ENCODE measurements at places on chromosomes 1 and 21. TPM values are rescaled to one million over a fixed set of nuclear protein-coding genes. Genes with fewer than 3 reads are reported as not detected.

The FCGR1A gene
- not detected for total RNA-seq

The NR1I3 gene
- not detected for total RNA-seq

The GBP3 gene
- 61.8 TPM for total RNA-seq

The PDC gene
- not detected for total RNA-seq

The HEATR1 gene
- total RNA-seq = 23.3 TPM

The TCHHL1 gene
- total RNA-seq = not detected

The SMCP gene
- not detected for total RNA-seq

The CCDC181 gene
- 1.2 TPM for total RNA-seq

All from RPMI7951 (cell line).